Activated CD4-positive, alpha-beta T cell treated with anti-CD3 and anti-CD28 coated beads, Interleukin-2, Interleukin-4, amounts not matched to agents 100 ng/mL and 50 ng/mL, durations not matched to agents 16 hours and 8 hours (primary cell): ENCODE measurements at places on chromosomes 5 and 9.

DNA sequence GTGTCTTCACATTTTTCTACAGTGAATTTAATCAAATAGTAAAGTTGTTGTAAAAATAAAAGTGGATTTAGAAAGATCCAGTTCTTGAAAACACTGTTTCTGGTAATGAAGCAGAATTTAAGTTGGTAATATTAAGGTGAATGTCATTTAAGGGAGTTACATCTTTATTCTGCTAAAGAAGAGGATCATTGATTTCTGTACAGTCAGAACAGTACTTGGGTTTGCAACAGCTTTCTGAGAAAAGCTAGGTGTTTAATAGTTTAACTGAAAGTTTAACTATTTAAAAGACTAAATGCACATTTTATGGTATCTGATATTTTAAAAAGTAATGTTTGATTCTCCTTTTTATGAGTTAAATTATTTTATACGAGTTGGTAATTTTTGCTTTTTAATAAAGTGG is 60.4 kb downstream of the MTAP start:
- DNase-seq: peak; percentile 15

DNA sequence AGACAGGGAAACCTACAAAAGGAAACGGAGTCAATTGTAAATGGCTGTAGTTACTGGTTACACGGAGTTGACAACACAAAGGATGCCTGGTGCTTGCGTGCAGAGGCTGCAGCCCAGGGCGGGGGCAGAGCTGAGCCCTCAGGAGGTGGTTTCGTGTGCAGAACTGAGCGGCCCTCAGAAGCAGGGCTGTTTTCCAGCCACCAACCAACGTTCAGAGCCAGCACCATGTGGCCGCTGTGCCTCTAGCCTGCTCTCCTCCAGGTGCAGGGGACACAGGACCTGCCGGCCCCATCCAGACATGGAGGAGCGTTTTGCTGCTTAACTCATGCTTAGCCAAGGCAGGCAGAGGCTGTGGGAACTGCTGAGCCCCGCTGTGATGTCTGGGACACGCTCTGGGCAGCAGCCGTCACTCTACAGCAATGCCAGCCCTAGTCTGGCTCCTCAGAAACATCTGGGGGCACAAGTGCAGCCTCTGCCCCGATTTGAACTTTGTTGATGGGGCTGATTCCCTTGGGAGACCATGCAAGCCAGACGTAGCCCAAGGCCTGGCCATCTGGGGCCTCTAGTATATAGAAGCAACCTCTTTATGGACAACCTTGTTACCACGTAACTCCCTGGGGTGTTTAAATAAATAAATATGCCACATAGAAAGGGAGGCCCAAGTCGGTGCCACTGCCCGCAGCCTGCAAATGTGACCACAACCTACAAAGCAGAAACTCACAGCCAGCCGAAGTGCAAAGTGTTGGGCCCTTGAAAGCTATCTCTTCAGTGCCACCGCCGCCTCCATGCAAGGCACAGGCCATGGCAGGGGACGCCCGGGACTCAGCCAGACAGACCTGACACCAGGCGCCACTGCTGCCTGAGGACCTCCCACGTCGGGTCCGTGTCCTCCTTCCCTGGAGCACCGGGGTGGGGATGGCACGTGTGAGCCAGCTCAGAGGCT is 42.1 kb downstream of the NKD2 start:
- DNase-seq: no peak

- DNase-seq: no peak
These were observed 184.4 kb downstream of the ISL1 start for GRCh38 chr5:51567636-51568035.

- peak; percentile 45 for DNase-seq
These were observed 404.7 kb upstream of the TRPC7 start for GRCh38 chr5:136769900-136770684.

DNA sequence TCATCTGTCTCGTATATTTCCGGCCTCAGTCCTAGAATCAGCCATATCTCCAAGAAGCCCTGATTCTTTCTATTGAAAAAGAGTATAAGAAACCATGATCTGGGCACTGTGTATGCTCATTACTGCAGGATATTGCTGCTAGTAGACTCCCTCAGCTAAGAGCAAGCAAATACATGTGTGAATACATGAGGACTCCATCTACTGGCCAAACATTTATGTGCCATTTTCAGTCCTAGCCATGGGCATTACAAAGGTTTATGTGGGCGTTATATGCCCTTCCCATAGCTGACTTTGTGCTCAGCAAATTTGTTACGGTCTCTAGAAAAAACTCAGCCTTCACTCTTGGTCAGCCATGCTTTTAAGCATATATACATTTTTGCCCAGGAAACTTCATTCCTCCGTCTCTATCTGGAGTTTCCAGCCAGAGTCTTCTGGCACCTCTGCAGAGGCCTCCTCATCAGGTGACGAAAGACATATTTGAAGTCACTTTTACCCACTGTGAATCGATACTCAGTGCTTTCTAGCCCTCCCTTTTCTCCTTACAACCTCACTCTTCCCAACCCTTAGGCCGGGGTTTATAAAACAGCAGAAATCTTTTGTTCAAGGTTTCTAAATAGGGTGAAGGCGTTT is 1495.6 kb upstream of the CDH6 start:
- no peak for DNase-seq

GRCh38 chr5:73625944-73626811 is at the start of gene ARHGEF28:
Gene ARHGEF28 (plus strand): TSS chr5:73626196. CDS start chr5:73684852, 58,656 bp downstream.
- DNase-seq: peak; percentile 12

- DNase-seq: peak; percentile 66
These were observed 189.6 kb downstream of the NR3C1 start for GRCh38 chr5:143213851-143214363.

DNA sequence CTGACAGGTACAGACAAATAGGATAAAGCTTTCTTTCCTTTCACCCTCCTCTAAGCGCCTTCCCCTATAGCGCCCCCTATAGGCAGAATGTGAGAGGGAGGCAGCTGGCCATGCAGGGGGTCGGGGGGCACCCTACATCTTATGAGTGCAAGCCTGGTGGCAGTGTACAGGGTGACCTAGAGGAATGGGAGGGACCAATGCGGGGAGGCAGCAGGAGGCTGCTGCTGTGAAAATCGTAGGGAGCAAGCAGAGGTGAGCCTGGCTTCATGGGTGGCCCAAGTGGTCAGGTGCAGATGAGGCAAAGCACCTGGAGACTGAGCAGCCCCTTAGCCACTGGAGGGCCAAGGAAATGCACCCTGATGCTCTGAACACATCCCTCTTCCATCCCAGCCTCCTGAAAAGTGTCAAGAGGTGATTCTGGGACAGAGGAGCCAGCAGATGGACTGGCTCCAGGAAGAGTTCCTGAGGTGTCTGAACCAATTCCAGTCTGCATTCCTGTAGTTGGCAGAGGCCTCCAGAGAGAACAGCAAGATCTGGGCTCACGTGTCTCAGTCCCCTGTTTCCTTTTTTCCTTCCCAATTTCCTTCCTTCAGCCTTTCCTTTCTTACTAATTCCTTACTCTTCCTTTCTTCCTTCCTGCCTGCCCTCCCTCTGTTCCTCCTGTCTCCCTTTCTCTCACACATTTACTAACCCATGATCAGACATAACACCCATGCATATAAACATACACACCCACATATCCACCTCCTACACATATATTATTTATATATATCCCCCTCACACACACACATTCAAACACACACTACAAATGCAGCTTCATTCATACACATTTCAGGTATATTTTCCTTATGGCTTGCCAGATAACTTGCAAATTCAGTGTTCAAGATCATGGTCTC is 32.8 kb upstream of the GALNT10 start:
- no peak for DNase-seq

DNA sequence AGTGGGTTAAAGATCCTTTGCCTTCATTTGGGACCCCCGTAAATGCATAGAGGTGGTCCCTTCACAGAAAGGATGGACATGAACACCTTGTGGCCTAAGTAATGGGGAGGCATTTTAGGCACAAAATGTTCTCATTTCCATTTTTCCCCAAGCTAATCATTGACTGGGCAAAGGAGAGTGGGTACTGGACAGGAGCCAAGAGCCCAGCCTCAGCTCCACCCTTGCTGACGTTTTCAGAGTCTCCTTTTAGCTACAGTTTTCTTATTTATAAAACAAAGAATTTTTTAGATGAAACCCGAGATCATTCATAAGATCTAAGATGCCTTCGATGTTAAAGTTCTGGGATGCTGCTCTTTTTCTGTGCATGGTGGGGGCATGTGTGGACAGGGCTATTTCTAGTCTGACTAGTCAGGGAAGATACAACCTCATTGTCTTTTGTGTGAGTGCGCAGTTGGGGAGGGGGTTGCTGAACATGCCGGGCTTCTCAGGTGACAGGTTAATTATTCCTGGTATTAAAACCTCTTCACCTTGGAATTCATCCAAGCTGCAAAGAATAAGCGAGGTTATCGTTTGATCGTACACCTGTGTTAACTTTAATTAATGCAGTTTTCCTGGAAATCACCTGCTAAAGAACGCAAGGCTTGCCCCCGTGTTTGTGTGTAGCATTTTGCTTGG is 48.4 kb downstream of the ADAMTS16 start:
- DNase-seq: no peak

- DNase-seq: no peak
These were observed 1711.3 kb upstream of the ACO1 start for GRCh38 chr9:30673132-30673531.
